BJ (cell line): ENCODE measurements at places on chromosomes 12 and 14. TPM values are rescaled to one million over a fixed set of nuclear protein-coding genes. Genes with fewer than 3 reads are reported as not detected.

Gene OR4M1
- not detected in 2 replicates for polyA plus RNA-seq

- no peak for DNase-seq
These were observed 73.6 kb downstream of the SSPN start for GRCh38 chr12:26268841-26269561.

DNA sequence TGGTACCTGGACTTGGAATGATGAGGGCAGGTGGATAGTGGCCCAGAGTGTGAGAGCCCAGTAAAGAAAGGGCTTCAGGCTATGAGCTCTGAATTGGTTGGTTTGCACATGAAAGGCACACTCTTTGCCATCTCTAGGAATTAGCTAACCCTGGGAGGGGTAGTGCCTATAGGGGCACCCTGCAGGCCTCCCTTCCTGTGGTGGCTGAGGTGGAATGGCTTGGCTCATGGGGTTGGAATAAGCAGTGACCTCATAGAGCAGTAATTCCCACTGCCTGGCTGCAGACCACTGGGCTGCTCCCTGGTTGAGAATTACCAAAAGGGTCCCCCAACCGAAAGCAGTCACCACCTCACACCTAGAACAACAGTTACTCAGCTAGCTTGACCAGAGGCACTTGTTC lies 42.7 kb downstream of the ASCL4 start:
- DNase-seq, result no peak

DNA sequence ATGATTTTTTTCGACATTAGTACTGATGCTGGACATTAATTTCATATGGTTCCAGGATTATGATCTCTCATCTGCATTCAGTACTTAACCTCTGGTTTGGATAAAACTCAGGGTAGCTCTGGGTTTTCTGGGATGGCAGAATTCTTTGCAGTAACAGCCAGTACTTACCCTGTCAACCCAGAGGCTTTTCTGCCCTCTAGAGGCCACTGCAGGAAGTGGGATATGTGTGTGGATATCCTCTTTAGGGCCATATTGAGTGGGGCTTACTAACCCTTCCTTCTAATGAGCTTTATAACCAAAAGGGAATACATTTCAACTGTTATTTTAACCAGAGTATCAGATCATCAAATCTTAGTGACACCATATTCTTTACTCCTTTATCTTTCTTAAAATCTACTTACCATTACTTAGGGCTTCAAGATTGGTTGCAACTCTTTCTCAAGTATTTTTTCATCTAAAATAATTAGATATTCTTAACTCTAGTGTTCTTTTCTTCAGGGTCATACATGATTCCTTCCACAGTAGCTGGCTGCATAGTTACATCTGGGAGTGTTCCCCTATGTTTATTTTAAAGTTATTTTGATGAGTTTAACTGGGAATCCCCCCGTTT lies 488.0 kb upstream of the STXBP6 start:
- DNase-seq, result no peak

Gene CFAP54
- polyA plus RNA-seq, result 0.16 and 0.38 TPM in 2 replicates

Gene TPCN1
- 17.4 and 31.9 TPM in 2 replicates for polyA plus RNA-seq

DNA sequence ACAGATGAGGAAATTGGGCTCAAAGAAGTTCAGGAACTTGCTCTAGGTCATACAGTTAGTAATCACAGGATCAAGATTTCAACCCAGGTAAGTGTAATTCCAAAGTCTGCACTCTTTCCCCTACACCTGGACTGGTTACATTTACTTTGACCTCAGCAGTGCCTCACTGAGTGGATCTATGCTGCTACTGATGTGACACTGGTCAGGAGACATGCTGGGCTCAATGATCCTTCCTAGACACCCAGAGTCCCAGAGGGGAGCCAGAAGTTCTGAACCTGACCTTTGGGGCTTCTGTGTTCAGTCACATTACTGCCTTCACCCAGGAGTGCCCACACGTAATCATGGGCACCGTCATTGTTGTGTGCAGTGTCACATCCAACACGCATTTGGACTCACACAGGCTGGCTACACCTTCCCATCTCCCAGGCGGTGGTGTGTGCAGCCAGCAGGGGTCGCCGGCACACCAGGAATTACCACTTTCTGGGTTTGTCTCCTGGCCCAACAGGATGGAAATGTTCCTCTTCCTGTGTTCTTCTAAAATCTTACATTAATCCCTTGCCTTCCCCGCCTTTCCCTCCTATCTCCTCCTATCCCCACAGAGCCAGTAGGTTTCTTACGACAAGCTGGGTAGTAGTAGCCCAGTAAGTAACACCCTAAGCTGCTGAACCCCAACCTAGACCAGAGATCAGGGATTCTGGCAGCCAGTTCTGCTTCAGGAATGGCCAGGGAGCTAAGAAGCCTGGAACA lies 25.6 kb downstream of the CALCOCO1 start:
- no peak for DNase-seq

DNA sequence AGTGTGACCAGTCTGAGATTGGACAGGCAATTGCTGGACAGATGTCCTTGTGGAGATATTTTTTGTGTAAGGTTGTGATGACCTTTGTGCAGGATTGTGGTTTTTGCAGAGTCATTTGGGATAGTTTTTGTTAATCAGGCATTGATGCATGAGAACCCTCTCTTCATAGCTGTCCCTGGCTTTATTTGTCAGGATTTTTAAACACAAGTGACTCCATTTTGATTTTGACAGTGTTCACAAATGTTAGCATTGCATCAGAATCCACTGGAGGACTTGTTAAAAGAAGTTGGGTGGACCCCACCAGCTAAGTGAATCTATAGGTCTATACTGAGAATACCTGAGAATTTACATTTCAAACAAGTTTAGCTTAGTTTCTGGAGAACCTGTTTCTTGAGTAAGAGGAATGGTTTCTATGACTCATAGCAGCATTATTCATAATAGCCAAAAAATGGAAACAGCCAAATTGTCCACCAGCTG lies 11.8 kb downstream of the FNTB start:
- DNase-seq, result no peak
